ENCODE measurements at places on chromosomes 12 and 14.

- DNase-seq = no peak
These were observed 1.9 kb upstream of the VRK1 start for GRCh38 chr14:96795109-96795828.

- no peak for DNase-seq
These were observed 774 bp upstream of the KRT75 start for GRCh38 chr12:52434760-52435530.

GRCh38 chr14:78970677-78971076 lies 800.5 kb downstream of the NRXN3 start:
- DNase-seq = no peak

DNA sequence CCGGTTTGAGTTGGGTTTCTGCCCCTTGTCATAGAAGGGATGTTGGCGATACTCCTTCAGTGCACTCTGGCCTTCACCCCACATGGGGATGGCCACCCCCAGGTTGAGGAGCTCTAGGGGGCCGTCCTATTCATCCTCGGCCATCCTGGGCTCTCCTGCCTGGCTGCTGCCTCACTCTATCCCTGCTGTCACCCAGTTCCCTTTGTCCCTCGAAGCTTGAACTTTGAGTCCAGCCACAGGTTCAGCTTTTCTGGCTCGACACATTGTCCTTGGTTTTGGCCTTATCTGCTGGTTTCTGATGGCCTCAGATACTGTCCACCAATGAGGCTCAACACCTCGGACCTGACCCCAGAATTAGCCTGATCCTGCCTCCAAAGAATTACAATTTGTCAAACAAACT lies 58.6 kb downstream of the C14orf132 start:
- no peak for DNase-seq

DNA sequence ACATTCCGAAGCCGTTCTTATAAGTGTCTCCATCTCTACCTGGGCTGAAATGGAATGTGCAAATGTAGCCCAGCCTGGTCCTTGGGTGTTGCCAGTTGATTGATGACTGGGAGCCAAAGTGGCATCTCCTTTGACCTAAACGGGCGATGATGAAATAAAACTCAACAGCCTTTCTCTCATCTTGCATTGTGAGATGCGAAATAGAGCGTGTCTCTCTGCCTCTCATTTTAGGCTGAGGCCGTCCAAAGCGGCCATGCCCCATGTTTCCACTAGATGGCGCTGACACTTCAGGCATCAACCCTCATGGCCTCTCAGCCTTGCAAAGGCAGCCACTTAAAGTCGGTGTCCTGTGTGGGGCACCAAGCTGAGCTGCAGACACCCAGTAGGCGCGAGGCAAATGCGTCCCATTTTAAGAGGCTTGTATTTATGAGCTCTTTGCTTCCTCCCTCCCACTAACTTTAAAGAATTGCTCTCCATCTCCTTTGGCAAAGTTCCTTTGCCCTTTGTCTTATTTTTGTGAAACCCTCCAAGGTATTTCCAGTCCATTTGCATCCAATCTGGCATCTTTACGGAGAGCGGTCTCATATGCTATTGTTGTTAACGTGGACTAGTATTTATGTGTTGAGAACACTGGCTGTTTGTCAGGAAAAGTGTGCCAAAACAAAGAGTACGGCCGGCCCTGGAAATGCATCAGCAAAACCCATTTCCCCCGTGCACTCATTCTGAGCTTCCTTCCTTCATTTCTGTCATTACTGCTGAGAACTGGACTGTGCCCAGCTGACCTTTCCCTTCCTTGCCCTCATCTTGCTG lies 25.0 kb downstream of the GPRC5A start:
- peak; percentile 79 for DNase-seq

DNA sequence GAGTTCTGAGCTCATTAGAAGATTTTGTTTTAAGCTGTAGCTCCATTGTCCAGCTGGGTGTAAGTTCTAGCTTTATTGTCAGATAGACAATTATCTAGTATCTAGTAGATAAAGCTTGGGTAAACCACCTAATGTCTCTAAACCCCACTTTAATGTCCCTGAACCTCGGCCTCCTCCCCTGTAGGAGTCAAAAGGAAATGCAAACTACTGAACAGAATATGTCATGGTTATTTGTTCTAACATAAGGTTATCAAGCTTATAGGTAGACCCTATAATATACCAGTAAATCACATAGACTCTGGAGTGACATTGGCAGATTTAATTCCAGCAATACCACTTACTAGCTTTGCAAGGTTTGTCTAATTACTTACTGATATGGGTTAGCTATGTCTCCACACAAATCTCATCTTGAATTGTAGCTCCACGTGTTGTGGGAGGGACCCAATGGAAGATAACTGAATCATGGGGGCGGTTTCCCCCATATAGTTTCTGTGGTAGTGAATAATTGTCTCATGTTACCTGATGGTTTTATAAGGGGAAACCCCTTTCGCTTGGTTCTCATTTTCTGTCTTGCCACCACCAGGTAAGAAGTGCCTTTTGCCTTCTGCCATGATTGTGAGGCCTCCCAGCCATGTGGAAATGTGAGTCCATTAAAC lies 29.4 kb downstream of the BCAT1 start:
- no peak for DNase-seq

GRCh38 chr12:9345171-9345570 lies 137.0 kb upstream of the PZP start:
- no peak for DNase-seq

DNA sequence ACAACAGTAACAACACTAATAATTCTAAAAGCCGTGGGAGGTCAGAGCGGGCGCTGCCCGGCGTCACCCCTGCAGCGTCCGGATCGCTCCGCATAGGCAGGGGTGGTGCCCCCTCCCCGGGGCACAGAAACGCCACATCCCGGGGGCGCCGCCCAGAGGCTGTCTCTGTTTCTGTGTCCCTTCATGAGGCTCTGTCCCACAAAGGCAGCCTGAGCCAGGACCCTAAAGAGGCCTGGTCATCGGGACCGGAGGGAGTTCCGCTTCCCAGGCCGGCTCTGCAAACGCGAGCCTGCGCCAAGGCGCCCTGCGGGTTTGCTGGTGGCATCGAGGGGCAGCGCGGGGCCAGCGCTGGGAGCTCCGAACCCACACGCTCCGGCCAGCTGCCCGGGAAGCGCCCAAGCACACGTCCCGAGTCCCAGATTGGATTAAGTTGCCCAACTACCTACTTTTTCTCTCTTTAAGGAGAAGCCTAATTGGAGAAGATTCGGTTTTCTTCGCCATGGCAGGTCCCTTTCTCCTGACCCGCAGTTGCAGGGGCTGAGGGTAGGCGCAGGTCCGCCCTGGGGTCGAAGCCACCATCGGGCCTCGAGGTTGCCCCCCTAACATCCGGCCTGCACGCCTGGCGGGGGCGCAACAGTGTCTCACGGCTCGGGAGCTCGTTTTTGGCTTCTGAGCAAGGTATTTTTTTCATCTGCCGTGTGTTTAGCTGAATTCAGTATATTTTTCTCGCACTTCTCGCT lies 421.7 kb downstream of the VRK1 start:
- DNase-seq = no peak

DNA sequence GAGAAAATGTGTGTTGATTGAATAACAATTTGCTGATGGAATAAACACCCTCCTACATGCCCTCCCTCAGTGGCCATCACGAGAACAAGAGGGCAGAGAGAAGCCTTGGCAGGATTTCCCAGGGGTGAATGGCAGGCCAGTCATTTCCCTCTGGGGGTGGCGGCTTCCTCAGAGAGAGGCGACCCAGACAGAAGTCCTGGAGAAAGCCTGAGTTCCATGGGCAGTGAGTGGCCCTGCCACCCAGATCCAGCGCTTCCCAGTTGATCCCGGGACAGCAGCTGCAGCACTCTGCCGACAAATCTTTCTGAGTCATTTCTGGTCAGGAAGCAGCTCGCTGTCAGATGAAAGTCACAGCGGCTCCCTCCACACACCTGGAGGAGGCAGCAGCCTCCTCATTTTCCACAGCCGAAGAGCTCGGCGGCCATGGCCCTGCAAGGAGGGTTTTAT lies 123.0 kb downstream of the SCARB1 start:
- no peak for DNase-seq

DNA sequence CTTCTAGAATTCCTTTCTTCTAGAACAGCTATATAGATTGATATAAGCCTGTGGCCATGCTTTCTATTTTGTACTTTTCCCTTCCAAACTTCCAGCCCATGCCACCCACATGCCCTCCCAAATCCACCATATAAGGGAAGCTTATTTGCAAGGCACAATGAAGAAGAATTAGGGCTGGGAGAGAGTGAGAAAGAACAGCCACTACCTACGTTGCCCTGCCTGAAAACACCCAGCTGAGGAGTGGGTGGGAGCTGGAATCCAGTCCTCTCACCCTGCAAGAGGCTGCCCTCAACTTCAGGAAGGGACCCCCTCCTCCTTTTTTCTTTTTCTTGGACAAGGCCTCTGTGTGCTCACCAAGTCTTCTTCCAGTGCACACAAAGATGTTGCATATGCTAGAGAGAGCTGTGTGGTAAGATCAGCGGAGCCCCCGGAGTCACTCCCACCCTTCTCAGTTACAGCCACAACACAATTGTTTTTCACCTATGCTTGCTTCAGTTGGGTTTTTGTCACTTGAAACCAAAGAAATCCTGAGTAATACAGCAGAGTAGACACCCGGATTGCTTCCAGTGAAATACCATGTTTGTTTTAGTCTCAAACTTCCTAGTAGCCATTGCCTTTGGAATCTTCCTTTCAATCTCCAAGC lies 38.8 kb downstream of the CDKL1 start:
- no peak for DNase-seq

- DNase-seq = no peak
These were observed 11.2 kb upstream of the MAP1LC3B2 start for GRCh38 chr12:116547955-116548501.

DNA sequence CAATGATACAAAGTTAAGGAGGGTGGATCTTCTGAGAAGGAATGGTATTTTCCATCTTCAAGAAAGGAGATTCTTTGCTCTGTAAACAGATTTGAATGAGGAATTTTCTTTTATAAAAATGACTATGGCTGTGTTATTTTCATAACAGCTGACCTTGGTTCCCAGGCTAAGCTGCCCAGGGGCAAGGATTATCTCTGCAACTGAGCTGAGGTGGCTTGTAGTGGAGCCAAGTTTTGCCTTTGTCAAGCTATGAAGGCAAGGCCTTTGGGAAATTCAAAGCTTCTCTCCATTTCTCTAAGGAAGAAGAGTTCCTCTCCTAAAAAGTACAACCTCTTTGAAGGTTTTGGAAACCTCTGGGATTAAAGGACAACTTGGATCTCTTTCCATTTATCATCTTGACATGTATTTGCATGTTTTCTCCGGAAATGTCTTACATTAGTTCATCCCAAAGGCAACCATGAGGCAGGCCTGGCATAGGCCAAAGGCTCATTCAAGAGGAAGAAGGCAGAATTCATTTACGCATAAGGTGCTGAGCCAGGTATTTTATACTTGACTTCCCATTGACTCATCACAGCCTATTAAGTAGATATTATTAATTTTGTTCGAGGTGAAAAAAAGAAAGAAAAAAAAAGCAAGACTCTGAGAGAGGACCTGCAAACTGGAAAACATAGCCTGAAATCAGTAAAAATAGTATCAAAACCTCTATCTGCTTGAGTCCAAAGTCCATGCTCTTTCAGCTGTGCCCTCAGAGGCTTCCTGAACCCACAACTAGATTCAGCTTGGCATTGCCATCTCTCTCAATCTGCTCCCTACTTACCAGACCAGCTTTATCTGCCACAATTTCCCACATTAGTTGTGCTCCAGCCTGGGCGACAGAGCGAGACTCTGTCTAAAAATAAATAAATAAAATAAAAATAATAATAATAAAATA lies 24.0 kb upstream of the CKAP4 start:
- DNase-seq = no peak

Data from effector CD4-positive, alpha-beta T cell (primary cell).